Cardiac fibroblast (primary cell): ENCODE measurements at places on chromosomes 6 and 20.

DNA sequence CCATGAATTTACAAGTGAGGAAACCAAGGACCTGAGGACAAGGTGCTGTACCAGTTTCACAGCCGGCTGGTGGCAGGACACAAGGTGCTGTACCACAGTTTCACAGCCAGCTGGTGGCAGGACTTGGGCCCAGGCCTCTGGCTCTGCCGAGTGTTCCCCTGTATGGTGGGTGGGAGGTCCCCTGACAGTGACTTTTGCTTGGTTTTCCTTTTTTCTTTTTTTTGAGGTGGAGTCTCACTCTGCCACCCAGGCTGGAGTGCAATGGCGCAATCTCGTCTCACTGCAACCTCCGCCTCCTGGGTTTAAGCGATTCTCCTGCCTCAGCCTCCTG, 212.4 kb downstream of the LY86 start:
- no peak for DNase-seq

- DNase-seq = peak; percentile 26
These were observed 287.0 kb upstream of the RSPO3 start for GRCh38 chr6:126831461-126831860.

DNA sequence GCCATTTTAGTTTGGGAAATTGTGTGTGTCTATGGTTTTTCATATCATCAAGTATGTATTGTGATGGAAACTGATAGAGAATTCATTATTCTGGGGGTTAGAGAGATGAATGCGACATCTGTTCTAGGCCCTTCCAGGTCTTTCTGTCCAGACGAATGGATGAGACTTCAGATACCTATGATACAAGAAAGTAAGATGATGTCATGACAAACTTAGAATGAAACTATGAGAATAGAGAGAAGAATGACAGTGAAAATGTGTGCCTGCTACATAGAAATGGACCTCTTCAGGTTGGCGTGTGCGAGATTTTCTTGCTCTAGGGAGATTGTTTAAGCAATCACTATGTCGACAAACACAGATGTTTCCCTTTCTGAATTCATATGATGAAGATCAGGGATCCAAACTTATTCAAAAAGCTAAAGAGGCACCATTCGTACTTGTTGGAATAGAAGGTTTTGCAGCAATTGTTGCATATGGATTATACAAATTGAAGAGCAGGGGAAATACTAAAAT, 76.1 kb downstream of the SCAND1 start:
- DNase-seq = no peak

DNA sequence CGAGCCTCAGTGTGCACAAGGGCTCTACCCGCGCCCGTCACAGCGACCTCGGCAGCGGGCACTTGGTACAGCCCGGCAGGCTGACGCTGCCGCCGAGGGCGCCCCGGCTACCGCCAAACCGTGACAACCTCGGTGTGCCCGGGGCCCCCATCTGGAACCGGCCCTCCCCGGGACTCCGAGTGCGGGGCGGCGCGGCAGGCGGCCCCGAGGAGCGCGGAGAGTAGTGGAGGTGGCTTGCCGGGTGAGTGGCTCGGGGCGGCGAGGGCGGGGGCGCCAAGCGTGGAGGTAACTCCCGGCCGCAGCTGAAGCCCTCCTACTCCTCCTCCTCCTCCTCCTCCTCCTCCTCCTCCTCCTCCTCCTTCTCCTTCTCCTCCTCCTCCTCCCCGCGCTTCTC, at the start of gene ISM1:
ISM1 (plus strand) TSS at position 371 of the 394 bp plus-strand sequence. CDS start 503 bp downstream, outside the sequence.
- peak; percentile 5 for DNase-seq

DNA sequence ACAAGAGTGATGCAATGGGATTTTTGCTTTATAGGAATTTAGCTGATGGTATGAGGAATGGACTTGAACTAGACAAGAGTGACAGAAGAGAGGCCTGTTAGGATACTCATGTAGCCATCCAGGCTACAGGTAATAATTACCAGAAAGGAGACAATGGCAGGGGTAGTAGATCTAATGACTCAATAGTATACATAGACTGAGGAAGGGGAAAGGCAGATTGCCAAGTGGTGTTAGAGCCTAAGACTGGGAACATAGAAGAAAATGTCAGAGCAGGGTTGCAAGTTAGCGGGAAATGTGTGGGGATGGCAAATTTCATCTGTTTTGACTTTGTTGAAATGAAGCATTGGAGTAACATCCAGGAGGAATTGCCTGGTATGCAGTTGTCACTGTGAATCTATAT, 295.6 kb downstream of the UTRN start:
- DNase-seq = no peak

DNA sequence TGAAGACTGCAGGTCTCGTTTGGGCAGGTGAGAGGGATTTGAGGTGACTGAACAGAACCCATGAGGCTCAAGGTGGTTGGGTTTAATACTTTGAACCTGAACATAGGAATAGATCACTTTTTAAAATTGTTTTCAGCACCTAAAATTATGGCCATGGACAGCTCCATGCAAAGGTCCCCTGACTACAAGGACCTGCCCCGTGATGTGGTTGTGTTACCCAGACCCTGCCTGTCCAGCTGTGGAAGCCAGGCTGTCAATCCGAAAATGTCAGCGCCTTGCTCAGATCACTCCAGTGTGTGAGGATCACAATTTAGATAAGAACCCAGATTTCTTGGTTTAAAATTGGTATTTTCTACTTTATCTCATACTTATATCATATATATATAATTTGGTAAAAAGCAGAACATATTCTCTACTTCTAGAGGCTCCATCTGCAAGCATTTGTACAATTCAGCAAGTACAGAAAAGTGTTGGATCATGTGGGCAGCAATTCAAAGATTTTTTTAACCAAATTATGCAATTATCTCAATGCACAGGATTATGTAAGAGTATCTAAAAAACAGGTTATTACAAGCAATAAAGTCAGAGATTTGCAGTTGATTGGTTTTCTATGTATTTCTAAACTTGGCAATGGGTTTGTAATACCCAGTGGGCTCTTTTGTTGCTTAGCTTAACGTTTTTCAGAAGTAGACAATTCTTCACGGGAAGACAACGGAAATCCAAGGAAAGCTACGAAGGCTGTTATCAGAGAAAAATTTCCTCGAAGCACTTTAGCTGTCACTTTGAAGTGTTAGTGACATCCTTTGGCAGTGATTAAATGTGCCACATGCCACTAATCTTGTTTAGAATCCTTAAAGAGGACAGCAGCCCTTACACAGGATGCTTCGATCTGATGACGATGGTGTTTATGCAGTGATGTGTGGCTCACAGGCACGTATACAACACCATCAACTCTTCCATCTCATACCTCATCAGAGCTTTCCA, 24.1 kb upstream of the RPS6KA2 start:
- DNase-seq = no peak

DNA sequence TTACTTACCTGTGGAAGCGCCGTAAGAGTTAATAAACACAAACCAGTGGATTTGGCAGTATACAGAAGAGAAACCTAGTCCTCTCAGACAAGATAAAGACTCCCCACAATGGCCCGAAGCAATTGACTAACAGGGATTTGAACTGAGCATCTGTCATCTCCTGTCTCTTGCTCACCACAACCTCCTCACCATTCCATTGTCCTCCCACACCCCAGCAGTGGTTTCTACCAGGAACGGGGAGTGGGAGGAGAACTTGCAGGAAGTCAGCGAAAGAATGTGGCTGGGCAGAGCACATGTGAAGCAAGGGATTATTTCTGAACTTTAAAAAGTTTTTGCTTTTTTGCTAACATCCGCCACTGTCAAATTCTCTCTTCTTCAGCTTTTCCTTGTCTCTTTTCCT, 24.6 kb upstream of the TAAR1 start:
- DNase-seq = peak; percentile 73

- no peak for DNase-seq
These were observed 26.3 kb downstream of the HECA start for GRCh38 chr6:139161169-139161568.

GRCh38 chr6:85135376-85136094, 314.3 kb upstream of the NT5E start:
- DNase-seq = peak; percentile 71

GRCh38 chr6:130725551-130725950, 101.7 kb upstream of the SMLR1 start:
- no peak for DNase-seq

GRCh38 chr20:11048739-11049138, 374.9 kb upstream of the JAG1 start:
- no peak for DNase-seq

GRCh38 chr20:15236812-15237211, 899.4 kb upstream of the FLRT3 start:
- peak; percentile 10 for DNase-seq

GRCh38 chr20:48338717-48339116, 489.1 kb downstream of the PREX1 start:
- DNase-seq = peak; percentile 71

DNA sequence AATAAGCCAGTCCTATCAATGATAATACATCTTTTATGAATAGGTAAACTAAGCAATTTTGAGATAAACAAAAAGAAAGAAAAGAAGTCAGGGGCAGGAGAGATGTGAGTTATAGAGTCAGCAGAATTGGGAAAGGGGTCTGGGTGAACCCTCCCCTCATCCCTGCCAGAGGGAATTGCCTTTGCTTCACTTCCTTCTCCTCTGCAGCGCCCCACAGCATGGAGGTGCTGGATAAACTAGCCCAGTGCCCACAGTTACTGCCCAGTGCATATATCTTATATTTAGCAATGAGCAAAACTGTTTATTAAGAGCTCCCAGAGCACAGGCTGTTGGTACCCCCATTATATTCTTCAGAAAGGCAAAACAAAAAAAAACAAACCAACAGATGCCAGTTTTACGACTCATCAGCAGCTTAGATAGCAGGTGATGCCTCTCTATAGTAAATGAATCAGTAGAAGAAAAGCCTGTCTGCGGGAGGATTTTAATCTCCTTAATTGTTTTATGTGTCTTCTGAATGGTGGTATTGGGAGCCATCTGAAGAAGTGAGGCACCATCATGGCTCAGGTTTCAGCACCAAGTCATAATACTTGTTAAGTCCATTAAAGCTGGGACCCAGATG, 419.2 kb downstream of the EPM2A start:
- DNase-seq = no peak

- no peak for DNase-seq
These were observed 103.9 kb upstream of the PMEPA1 start for GRCh38 chr20:57813509-57814269.

- DNase-seq = no peak
These were observed 5.8 kb upstream of the MLN start for GRCh38 chr6:33809594-33809993.

- DNase-seq = no peak
These were observed 3.7 kb downstream of the COX4I2 start for GRCh38 chr20:31641391-31641790.

GRCh38 chr20:35947907-35948306, 6.4 kb downstream of the SCAND1 start:
- DNase-seq = peak; percentile 7

- DNase-seq = peak; percentile 9
These were observed 77.1 kb upstream of the MAN1A1 start for GRCh38 chr6:119426619-119427018.

GRCh38 chr6:145502416-145502815, 232.9 kb downstream of the EPM2A start:
- peak; percentile 4 for DNase-seq

GRCh38 chr6:712805-713204, 19.9 kb upstream of the EXOC2 start:
- DNase-seq = no peak

DNA sequence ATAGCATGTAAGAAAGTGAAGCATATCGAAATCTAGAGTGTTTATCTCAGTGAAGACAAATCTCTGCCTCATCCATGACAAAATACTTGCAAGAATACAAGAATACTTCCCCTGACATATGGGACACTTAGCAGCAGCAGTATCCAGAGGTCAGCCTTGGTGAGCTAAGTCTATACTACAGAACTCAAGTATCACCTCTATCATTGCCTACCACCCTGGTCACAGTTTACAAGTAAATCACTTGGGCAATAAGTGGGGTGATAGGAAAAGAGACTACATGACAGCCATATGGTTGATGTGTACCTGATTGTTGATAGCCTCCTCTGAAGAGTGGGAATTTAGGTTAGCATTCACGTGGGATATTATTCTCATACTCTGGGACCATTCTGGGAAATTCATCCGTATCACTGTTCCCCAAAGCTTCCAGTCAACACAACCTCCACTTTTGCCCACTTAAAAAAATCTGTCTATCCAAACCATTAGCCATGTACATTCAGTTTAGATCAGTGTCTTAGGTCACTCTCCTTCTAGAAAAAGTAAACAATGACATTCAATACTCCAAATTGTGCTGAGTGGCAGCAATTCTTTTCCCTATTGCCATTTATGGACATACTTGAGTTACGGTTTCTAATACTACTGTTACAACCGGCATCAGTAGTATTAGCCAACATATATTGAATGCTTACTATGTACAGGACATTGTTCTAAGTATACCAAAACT, 118.2 kb upstream of the PRSS16 start:
- no peak for DNase-seq

GRCh38 chr6:73290435-73290834, 27.4 kb upstream of the KHDC1 start:
- no peak for DNase-seq

- DNase-seq = no peak
These were observed 103.5 kb upstream of the HS3ST5 start for GRCh38 chr6:114446342-114446741.

- DNase-seq = no peak
These were observed 144.4 kb upstream of the PDE10A start for GRCh38 chr6:165807249-165807960.

DNA sequence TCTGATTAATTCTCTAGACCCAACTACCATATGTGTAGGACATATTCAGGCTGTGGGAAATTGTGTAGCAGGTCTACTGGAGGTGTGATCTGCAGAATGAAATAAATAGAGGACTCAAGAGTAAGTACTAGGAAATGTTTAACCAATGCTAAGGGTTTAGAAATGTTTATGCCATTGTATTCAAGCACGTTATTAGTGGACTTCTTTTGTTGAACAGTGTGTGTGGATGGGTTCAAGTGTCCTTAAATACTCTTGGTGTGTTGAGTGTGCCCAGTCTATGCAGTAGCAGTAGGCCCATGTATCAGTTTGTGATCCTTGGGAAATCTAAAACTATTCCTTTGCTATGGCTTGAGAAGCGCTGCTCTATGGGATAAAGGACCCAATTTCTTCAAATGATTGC, 112.1 kb downstream of the FARS2 start:
- DNase-seq = no peak

GRCh38 chr6:34022250-34022872, 123.5 kb downstream of the GRM4 start:
- no peak for DNase-seq

- DNase-seq = no peak
These were observed 33.0 kb downstream of the TTI1 start for GRCh38 chr20:38000293-38000692.

GRCh38 chr6:141041596-141042087, 1091.1 kb upstream of the GJE1 start:
- no peak for DNase-seq

DNA sequence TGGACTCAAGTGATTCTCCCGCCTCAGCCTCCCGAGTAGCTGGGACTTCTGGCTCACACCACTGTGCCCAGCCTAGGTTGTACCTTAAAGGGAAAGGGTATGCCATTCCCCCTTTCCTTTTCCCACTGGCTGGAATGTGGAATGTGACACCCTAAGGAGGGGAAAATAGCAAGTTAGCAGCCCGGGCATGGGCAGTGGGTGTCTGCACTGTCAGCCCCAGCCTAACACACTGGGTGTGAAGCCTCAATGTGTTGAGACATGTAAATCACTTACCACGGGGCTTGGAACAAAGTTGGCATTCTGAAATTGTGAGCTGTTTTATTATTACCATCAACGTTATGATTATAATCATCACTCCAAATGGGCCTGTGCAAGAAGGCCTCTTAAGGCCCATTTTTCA, 80.8 kb upstream of the PTPN1 start:
- DNase-seq = no peak
